ENCODE measurements at places on chromosomes 12 and 14.

- DNase-seq = no peak
Observed at GRCh38 chr12:125245581-125246557, 180.6 kb downstream of the AACS start.

DNA sequence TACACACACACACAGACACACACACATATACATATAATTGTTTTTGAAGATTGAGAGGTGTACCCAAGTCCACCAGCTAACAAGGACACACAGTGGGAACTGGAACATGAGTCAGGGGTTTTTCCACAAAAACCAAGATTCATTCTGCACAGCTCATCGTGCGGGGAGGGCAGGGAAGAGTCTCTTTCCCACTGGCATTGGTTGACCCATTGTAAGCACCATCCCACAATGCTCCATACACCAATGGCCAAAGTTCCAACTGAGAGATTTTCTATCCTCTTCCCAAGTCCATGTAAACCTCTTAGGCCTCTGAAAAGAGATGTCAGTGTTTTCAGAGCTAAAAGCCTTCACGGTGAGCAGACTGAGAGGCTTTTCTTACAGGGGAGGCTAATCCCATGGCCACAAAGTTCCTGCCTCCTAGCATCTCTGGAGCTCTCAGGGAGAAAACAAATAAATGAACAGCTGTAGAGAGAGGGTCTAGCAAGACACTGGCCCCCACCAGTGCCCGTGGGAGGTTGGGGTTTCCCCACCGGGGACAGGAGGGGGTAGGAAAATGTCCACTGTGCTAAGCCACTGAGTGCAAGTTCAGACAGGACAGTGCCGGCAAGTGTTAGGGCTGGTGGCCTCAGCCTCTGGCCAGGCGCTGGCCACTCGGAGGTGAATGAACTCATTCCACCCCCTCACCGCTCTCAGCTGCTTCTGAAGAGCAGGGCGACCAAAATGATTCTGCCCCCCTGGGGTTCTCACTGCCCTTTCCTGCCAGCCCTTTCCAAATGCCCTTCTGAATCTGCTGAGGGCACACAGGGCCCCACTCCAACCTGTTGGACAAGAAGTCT is 21.5 kb upstream of the TC2N start:
- DNase-seq = no peak

DNA sequence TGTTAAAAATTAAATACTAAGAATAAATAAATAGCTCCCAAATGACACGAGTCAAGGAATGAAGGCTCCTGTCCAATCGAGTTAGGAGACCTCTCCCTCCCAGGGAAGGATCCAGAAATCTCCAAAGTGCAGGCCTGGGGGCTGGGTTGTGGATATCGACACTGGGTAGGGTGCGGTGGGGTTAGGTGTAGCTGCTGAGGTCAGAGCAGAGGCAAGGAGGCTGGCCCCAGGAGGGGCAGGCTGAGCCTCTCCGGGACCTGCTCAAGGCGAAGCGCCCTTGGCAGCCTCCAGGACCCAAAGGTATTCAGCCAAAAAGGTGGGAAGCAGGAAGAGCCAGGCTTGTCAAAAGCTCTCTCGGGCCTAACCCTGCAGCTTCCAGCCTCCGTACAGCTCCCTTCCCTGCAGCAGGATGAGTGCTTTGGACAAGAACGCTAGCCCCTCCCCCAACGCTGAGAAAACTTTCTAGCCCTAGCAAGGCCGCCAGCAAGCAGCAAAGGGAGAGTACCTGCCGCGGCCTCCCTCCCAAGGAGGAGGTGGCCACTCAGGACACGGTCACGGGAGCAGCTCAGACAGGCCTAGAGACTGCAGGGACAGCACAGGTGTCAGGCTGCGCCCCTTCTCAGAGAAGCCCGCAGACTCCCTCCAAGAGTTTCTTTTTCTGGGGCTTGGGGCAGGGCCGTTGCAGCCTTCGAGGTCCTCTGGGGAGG is 3.7 kb upstream of the PNMA1 start:
- DNase-seq = no peak

- no peak for DNase-seq
Observed at GRCh38 chr12:103852498-103852997, 11.5 kb upstream of the NT5DC3 start.

DNA sequence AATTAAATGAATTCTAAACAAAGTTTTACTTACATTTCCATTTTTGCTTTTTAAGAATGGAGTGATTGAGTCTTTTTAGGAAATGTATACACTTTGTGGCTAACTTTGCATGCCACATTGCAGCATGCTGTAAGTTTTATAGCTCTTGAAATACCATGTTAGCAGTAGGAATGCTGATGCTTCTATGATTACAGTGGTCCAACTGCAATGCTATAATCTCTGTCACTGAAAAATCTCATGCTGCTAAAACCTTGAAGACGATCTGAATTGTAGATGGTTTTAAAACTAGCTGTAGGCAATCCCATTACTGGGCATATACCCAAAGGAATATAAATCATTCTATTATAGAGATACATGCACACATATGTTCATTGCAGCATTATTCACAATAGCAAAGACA is 127.6 kb downstream of the WIF1 start:
- no peak for DNase-seq

DNA sequence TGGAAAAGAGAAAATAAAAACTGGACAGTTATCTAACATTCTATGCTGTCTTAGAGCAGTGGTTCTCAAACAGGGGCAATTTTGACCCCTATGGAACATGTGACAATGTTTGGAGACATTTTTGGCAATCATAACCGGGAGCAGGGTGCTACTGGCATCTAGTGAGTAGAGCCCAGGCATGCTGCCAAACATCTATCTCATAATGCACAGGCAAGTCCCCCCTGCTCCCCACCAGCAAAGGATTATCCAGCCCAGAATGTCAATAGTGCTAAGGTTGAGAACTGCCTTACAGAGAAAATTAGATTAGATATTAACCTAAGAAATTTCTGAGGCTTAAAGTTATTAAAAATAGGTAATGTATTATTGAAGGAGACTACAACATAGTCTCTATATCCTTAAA is 22.9 kb upstream of the CATSPERB start:
- DNase-seq = no peak

GRCh38 chr12:52026263-52026662 is 19.5 kb downstream of the TAMALIN start:
- DNase-seq = no peak

DNA sequence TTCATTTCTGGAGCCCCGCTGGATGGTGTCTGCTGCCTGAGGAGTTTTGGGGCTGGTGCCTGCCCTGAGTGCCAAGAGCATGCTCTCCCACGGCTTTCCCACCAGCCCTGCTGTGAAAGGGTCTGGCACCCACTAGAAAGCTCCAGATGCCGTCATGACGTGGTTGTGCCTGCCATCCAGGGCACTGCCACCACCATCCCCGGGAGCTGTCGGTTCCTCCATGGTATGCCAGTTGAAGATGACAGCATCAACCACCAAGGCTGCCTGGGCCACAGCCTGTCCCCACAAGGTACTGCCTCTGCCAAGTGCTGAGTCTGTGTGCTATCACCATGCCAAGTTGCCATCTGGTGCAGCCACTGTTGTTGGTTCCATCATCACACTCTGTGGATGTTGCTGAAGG is 85.9 kb downstream of the TTC8 start:
- DNase-seq = no peak

- DNase-seq = no peak
Observed at GRCh38 chr12:92912052-92912451, 17.0 kb downstream of the EEA1 start.
